ACHN (cell line): ENCODE measurements at places on chromosomes 7 and 10.
A peak's percentile ranks its signal among the peaks of the same experiment; 100 is the strongest.

- DNase-seq = no peak
Observed at GRCh38 chr10:78568620-78569019, 500.1 kb upstream of the ZMIZ1 start.

- DNase-seq = no peak
Observed at GRCh38 chr7:46282155-46282554, 361.1 kb upstream of the IGFBP3 start.

GRCh38 chr7:50281680-50282445 lies 22.7 kb upstream of the IKZF1 start:
- no peak for DNase-seq

DNA sequence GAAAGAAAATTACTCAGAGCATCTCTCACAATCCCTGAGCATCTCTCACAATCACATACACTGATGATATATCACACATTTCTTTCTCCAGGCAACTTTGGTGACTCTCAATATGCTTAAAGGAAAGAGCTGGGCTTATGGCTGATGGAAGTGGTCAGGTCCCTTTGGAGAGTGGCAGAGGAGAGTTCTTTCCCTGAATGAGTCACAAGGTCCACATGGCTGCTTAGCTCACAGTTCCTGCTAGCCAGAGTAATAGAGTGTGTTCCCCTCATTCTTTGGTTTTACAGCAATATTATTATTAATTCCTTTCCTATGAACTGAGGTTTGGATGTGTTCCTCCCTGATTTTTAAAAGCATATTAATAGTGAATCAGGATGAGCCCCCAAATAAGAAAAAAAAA lies 287.4 kb downstream of the C7orf25 start:
- DNase-seq = no peak

DNA sequence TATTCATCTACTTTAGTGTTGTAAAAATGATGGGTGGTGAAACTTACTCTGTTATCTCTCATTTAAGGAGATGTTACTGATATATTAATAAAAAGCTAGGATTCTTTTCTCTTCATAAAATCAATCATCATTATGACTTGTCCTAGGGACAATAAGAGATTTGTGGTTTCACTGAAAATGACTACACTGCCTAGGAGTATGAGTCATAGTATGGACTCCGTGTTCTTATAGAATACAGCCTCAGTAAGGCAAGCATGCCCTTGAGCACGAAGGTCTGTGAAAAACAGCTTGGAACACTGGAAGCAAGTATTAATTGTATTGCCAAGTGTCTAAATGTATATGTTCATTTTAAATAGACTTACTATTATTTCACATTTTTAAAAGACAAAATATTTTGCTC lies 749.2 kb upstream of the PCDH15 start:
- no peak for DNase-seq

GRCh38 chr10:90417029-90417428 lies 440.8 kb downstream of the HTR7 start:
- no peak for DNase-seq

DNA sequence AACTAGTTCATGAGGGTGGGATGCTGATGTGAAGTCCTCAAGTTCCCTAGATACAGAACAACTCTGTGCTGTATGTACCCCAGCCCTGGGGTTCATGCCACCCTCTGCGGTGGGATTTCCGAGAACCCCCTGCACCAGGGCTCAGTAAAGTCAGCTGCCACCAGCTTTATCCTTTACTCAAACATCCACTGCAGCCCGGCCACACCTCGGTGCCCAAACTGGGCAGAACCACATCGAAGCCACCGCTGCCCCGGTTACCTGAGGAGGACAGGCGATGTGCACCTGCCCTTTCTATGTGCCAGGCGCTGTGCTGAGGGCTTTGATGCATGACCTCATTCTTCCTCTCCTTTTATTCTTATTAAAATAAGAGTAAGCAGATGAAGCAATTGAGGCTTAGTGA lies 9.9 kb upstream of the CALML5 start:
- DNase-seq = no peak

DNA sequence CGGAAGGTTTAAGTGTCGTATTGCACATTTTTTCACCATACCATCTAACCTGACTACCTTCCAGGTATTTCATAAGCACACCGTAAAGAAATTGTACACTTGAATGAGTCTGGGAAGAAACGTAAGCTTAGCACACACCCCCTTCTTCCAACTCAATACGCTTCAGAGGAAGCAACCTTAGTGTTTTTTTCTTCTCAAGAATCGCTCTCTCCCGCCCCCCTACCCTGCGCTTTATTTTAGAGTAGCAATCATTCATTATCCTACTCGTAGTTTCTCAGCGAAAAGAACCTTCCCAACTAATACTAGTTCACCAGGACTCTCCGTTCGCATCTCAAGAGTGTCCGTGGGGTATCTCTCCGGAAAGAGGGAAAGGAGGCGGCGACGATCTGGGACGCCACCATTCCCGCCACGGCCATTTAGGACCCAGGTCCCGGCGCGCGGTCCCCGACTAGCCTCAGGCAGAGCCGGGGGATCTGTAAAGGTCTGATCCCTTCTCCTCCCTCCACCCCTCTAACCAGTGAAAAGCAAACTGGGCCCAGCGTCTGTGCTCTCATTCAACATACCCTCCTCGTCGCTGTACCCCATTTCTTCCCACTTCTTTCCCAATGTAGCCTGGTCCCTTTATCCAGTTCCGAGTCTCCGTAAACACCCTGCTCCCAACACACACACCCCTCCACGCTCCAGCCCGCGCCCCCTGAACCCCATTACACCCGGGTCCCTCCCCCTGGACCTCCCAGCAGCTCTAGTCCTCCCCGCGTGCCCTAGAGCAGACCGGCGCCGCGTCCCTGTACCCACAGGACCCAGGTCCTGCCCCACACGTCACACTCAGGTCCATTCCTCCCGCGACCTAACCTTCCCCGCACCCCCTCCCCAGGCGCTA lies 16.0 kb downstream of the MYOZ1 start:
- DNase-seq = peak; percentile 74

GRCh38 chr7:33258491-33258951 lies 129.2 kb downstream of the BBS9 start:
- DNase-seq = no peak

DNA sequence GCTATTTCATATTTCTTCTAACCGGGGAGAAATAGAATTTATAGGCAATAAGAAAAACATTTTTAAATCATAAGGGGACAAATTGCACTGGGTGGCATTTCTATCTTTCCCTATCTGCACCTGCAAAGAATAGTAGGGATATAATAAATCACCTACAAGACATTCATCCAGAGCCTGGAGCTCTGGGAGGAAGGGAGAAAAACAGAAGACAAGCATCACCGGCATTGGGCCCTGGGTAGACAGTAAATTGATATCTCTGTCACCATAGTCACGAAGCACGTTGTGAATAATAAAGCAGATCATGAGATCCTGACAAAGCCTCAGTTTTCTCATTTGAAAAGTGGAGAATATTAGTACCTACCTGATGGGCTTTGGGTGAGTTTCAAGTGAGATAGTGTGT lies 685.6 kb downstream of the XPNPEP1 start:
- no peak for DNase-seq

DNA sequence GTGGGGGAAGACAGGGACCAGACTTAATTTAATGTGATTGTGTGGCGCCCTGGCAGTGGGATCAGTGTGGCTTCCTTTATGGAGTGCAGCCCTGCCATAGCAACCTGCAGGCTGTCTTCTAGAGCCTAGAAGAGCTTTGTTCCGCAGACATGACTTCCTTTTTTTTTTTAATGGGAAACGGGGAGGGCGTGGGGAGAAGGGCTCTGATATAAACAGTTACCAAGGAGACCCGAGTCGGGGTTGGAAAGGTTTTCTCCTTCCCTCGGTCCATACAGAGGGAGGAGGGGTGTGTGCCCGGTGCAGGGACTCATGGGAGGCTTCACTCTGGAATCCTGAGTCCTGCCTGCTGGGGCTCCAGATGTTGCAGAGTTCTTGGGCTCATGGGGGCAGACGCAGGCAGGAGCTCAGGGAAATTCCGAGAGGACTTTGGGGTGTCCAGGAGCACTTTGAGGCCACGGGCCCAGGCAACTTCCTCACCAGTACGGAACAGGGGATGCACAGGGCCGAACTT lies 26.9 kb downstream of the TMEM120A start:
- no peak for DNase-seq

- DNase-seq = peak; percentile 35
Observed at GRCh38 chr10:114359041-114359952, 45.0 kb downstream of the AFAP1L2 start.

DNA sequence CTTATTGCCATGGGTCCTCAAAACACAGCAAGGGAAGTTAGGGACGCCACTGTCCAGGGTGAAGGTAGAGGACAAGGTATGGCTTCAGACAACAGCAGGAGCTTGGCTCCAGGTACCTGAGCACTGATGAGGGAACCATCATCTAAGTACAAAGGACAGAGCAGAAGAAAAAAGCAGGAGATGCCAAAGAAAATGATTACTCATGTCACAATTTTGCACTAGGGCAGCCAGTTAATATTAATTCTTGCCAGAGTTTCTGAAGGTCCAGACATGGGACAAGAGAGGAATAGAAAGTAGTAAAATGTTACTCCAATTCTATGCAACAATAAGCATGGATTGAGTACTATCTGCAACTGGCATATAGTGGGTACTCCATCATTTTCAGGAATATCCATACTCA lies 14.1 kb downstream of the PTN start:
- DNase-seq = no peak

GRCh38 chr7:13197501-13197900 lies 510.1 kb downstream of the ARL4A start:
- no peak for DNase-seq

GRCh38 chr10:113450906-113451305 lies 101.9 kb upstream of the HABP2 start:
- DNase-seq = no peak

DNA sequence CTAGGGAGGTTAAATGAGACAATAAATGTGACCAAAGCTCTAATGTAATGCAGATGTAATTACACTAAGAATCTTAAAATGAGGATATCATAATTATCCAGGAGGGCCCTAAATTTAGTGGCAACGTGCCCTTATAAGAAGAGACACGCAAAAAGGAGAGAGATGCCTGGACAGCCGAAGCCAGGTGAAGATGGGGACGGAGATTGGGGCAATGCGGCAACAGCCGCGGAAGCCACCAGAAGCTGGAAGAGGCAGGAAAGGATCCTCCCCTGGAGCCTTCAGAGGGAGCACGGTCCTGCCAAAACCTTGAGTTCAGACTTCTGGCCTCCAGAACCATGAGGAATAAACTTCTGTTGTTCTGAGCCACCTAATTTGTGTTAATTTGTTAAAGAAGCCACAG lies 25.3 kb upstream of the C10orf71 start:
- DNase-seq = no peak

GRCh38 chr10:30534465-30535144 lies 94.9 kb downstream of the LYZL2 start:
- peak; percentile 64 for DNase-seq

- no peak for DNase-seq
Observed at GRCh38 chr7:95238252-95238943, 85.9 kb downstream of the PON1 start.

DNA sequence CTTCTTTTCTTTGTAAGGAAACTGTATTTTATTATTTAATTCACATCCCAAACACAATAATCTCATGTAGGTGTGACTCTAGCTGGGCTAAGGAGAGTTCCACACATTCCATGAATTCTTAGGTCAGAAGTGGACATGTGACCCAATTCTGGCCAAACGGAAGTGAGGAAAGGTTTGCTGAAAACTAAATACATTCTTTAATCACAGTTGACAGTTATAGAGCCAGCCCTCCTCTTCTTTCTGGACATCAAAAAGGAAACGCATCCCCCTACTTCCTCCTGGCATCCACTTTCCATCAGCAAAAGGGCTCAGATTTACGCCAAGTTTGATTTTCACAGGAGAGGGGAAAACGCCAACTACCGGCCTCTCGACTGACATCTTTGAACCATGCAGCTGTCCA lies 774.4 kb upstream of the POM121L12 start:
- DNase-seq = no peak

- no peak for DNase-seq
Observed at GRCh38 chr10:89738551-89739209, 37.3 kb downstream of the KIF20B start.

GRCh38 chr7:132141109-132141508 lies 435.2 kb downstream of the PLXNA4 start:
- no peak for DNase-seq
